ENCODE measurements at places on chromosomes 7 and 10.

- no peak for DNase-seq
Measured at GRCh38 chr7:138948403-138948802, 32.8 kb downstream of the KIAA1549 start.

DNA sequence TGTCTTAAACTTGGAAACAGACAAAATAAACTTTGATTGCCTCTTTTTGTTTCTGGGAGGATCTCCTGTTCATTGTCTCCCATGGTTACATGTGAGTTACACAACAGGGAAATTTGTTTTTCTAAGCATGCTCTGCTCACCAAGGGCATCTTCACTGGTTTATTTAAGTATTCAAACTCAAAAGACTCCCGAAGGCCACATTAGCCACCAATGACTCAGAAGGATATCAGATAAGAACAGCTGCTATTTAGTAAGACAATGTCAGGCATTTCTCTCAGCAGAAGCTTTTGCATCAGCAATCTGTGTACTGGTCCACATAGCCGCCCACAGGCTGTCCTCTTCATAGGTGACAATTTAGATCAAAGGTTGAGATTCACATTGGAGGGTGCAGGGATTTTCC is 19.3 kb downstream of the OR6B1 start:
- no peak for DNase-seq

GRCh38 chr7:91345449-91345848 is 81.2 kb downstream of the FZD1 start:
- DNase-seq = no peak

DNA sequence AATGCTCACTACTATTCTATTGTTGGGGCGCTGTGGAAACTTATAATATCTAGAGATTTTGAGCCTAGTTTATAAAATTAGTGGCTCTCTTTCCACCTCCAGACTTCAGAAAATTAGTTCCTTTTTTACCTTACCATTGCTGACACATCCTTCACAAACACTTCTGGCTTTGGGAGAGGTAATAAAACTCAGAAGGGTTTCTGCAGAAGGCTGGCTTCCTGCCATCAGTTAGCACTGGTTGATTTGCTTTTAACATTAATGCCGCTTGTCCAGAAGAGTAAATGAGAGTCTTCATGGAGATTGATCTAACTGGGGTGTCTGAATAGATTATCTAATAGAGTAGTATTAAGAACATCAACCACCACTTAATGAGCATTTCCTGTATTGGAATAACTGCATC is 20.3 kb downstream of the ACSM6 start:
- DNase-seq = no peak

DNA sequence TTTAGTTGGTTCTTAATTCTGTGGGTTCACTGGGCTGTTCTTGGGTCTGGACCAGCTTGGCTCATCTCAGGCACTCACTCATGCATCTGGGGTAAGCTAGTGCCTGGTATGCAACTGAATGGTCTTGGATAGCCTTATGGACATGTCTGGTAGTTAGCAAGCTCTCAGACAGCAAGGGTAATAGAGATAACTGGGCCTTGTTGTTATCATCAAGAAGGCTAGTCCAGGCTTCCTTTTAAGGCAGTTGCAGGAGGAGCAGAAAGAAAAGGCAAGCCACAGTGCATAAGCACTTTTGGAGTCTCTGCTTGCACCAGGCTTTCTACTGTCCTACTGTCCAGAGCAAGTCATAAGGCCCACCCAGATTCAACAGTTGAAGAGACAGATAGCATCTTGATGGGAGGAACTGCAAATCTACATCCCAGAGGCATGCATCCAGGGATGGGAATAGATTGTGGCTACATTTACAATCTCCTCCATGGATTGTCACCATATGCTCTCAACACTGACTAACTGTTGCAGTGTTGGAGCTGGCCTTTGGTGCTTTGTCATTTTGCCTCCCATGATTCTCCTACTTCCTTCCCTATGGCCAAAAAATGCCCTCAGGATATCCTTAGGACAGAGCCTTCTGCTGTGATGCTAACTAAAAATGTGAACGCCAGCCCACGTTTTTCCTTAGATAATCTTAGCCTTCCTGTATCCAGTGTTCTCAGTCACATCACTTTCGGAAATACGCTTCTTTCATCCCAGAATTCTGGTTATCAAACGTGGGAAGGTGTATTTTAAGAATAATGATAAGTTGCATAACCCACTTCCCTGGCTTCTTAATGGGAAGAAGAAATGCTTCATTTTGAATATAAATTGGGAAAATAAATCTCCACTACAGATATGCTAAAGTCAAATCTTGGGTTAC is 3.6 kb downstream of the GIMAP4 start:
- no peak for DNase-seq

GRCh38 chr7:31408140-31408729 is 67.7 kb upstream of the NEUROD6 start:
- DNase-seq = no peak

DNA sequence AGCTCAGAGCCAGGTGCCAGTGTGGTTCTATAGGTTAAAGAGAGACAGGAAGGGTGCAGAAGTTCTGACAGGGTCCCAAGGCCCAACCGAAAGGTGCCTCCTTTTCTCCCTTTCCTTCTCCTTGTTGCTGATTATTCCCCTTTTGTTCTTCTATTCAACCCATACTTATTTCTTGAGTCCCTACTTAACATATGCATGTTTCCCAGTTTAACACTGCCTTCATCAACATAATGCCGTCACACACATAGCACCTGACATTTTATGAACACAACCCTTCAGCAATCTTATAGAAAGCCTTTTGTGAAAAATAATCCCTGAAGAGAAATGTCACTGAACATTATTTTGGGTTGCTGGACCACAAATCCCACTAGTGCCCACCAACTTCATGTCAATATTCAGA is 39.1 kb downstream of the SORBS1 start:
- no peak for DNase-seq
